ENCODE measurements at places on chromosomes 5 and 9.

GRCh38 chr5:174311121-174311520, 265.6 kb downstream of the NSG2 start:
- DNase-seq = no peak

DNA sequence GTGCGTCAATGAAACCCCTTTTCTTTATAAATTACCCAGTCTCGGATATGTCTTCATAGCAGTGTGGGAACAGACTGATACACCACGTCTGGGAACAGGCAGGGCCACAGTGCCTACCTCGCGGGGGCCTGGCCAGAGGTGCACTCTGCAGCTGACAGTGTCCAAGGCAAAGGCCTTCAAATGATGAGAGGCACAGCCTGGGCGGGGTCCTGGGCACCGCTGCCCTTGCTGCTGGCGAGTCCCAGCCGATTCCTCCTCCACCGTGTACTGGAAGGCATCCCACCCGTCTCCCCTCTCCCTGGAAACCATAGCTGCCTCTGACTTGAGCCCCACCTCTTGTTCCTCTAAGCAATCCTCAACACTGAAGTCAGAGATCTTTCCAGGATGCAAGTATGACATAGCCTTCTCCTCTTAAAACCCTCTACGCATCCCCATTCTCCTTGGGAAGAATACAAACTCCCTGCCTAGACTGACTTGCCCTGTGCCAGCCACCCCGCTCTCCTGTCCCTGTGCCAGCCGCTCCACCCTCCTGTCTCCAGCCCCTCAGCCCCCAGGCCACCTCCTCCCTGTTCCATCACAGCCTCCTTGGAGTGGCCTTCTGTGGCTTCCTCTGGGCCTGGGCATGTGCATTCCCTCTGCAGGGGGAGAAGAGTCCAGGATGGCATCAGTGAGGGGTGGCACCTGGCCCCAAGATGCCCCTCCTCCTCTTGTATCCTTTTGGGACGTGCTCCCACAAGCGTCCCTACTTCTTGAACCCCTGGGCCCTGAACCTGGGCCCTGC, 8.1 kb upstream of the COL5A1 start:
- DNase-seq = no peak

DNA sequence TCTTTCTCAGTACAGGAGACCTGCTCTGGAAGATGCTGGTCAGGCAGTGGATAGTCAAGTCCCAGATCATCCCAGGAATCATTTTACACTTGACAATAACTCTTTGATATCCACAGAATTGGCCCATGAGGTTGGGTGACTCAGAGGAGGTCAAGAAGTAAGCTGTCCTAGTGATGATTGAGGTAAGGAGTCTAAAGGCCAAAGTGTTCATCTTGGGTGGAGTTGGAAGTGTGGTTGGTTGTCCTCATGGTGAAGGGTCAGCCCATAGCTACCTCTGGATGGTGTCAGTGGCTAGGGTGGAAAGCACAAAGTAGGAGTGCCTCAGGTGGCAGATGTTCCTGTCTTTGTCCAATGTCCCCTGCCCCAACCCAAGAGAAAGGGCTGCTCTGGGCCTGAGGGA, 24.1 kb upstream of the RCL1 start:
- DNase-seq = no peak

- DNase-seq = no peak
Observed at GRCh38 chr5:29051509-29051908, 2013.1 kb upstream of the CDH9 start.

GRCh38 chr5:69004676-69005075, 89.1 kb upstream of the SLC30A5 start:
- no peak for DNase-seq

DNA sequence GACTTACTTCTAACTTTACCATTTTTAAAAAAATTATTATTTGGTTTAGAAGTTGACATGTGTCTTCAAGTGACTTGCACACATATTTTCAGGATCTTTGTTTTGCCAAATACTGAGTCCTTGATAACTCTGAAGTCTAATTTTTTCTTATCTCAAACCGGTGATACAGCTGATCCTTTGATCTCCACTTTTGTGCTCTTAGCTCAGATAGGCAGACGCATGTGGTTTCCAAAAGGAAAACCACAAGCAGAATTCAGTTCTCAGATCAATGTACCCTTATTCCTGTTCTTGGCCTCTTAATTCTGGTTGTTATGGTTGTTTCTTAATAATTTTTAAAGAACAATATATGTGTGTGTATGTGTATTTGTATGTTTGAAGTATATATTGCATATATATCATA, 238.3 kb upstream of the EDIL3 start:
- peak; percentile 93 for DNase-seq

GRCh38 chr5:137303509-137303908, 195.6 kb downstream of the SPOCK1 start:
- no peak for DNase-seq

DNA sequence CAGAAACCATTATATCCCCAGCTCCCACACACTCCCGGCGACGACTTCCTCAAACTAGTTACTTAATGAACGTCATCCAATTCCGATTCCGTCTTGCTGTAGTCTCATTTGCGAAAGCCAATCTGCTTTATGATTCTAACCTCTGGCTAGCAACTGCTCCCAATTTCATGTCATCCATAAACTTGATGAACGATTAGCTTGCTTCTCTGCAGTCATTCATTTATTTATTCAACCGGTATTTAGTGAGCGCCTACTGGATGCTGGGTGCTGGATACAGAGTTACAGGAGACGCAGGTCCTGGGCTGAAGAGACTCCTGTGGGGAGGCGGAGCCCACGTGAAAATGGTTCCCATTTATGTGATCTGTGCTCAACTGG, 46.2 kb downstream of the TSPAN17 start:
- peak; percentile 7 for DNase-seq

GRCh38 chr5:112681481-112681908, 56.2 kb upstream of the APC start:
- no peak for DNase-seq

- no peak for DNase-seq
Observed at GRCh38 chr5:175094461-175094860, 349.5 kb downstream of the DRD1 start.

DNA sequence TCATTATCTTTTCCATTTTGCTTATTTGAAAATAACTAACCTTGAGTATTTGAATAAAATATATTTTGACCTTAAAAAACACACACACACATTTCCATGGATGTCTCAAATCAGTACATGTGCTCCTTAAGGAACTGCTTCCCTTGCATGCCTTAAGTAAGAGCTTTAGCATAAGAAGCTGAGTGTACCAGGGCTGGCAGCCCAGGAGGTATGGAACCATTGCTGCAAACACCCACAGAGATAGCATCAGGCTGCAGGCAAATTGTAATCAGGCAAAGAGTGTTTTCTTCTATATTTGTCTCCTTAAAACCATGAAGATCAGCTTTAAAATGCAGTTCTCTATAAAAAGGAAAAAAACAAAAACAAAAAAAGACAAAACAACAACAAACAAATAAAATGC, 160.6 kb downstream of the PLK2 start:
- no peak for DNase-seq

GRCh38 chr9:124802426-124802825, 25.5 kb downstream of the OLFML2A start:
- DNase-seq = no peak

DNA sequence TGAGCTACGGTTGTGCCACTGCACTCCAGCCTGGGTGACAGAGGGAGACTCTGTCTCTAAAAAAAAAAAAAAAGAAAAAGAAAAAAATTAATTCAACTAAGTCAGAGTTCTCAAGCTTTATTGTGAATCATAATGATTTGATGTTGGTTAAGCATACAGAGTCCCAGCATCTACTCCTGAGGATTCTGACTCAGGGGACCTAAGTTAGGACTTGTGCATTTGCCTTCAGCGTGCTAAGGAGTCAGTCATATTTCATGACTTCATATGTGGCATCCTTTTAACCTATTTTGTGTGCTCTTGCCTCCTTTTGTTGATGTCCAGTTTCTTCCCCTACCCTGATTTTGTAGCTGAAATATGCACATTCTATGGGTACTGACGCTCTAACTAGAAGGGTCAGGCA, 2.9 kb downstream of the MYOZ3 start:
- no peak for DNase-seq
